LNCaP clone FGC (cell line): ENCODE measurements at places on chromosomes 7 and 10.

DNA sequence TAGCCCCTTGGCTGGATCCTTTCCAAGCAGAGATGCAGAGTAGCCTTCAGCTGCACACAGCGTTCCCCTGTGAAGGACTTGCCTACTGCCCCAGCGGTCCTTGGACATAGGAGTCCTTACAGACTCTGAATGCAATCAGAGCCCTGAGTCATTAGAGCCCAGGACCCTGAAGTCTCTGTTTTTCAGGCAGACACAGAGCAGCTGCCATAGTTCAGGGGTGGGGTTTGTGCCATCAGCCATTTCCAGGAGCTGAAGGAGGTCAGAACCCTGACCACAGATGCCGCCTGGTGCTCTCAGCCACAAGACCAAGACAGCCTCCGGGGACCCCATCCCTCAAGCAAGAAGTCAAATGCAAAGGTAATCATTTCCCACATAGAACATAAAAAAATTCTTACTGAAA is 32.8 kb upstream of the WDFY4 start:
- no peak for DNase-seq

GRCh38 chr7:115066050-115066449 is 144.2 kb downstream of the MDFIC start:
- no peak for DNase-seq

DNA sequence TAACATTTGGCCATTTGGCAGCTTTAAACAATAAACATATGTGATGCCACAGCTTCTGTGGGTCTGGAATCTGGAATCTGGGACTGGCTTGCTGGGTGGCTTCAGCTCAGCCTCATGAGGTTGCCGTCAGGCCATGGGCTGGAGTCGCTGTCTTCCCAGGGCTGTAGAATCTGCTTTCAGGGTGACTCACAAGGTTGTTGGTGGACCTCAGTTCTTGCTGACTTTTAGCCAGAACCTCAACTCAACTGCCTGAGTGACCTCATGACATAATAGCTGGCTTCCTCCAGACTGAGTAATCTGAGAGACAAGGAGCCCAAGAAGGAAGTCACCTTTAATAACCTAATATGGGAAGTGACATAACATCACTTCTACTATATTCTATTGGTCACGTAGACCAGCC is 44.6 kb upstream of the TSPAN13 start:
- no peak for DNase-seq

- DNase-seq: peak; percentile 54
These were observed 166.1 kb downstream of the ST7 start for GRCh38 chr7:117119192-117119924.

DNA sequence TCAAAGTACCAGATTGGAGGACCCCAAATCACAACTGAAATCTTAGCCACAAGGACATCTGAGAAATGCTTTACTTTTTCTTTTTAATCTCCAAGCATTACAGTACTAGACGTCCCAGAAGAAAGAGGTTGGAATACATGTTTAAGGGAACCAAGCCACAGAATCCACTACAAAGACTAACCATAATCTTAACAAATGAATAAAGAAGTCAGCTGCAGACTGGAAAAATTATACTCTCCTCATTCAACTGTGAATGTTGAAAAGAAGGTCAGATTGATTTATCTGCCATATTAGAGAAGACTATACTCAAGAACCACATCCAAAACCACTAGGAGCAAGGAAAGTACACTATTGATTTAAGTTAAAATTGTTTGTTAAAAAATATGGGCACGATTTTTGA is 102.1 kb upstream of the ABCB5 start:
- DNase-seq: no peak

DNA sequence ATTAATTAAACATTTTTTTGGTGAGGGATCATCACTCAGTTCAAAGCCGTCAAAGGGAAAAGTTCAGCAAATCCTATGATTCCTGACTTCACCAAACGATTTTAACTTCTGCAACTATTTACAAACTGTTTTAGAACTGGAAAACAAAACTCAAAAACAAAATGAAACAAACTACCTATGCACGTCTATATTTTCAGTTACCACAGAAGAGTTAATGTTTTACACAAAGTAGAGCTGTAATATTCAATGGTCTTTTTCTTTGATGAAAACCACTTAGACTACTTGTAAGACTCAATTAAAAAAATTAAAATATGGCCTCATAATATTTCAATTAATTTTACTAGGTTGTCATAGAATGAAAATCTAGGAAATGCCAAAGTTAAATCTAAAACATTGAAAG is 131.5 kb downstream of the ATE1 start:
- DNase-seq: no peak

- DNase-seq: no peak
These were observed 203.7 kb downstream of the ARHGAP21 start for GRCh38 chr10:24519950-24520349.

DNA sequence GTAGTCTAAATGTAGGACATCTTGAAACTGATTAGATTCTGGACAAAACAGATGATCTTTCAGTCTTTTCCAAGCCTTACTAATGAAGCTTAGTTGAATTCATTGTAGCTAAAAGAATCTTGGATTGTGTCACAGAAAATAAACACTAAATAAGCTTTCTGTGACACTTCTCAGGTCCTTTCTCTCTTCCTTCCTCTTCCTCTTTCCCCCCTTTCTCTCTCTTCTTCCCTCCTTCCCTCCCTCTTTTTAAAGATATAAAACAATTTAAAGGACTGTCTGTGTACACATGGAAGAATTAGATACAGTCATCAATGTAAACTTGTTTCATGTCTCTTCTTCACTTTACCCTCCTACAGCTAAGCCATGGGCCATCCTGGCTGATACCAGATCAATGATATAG is 5.3 kb upstream of the COMMD3 start:
- DNase-seq: no peak

DNA sequence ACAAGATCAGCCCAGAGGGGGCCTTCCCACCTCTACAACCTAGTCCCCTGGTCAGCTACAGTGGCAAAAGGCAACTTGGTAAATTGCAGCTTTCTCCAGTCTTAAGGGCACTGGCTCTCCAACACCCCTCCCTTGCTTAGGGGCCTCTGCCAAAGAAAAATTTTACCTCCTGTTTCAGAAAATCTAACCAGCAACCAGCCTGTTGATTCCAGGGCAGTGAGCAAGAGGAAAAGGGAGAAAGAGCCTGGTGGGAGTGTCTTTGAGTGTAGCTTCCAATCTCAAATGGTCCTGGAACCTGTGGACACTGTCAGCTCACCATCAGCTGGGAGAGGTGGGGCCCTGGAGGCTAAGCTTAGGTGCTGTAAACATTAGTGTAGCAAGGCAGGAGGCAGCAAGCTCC is 22.9 kb downstream of the ACTR1A start:
- no peak for DNase-seq

GRCh38 chr10:110843796-110844616 is 27.7 kb upstream of the PDCD4 start:
- DNase-seq: no peak

DNA sequence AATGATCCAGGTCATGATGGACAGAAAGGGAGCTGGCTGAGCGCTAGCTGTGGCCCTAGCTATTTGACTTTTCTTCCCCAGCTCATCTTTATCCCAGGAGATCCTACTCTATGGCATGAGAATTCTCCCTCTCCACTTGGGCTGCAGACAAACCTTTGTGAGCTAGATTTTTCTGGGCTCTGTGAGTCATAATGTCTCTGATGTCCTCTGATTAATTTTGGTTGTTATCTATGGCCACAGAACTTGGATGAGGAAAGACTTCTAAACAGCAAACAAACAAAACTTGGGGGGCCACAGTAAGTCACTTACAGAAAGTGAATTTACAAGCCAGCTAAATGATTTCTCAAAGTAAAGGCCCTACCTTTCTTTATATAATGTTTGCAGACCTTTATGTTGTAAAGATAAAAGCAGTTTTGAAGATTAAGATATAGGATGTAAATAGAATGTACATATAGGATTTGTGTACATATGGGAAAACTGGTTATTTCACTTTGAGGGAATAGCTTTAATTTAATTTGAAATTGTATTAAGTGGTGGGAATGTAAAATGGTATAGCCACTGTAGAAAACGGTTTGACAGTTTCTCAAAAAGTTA is 10.4 kb downstream of the ABLIM1 start:
- DNase-seq: no peak

DNA sequence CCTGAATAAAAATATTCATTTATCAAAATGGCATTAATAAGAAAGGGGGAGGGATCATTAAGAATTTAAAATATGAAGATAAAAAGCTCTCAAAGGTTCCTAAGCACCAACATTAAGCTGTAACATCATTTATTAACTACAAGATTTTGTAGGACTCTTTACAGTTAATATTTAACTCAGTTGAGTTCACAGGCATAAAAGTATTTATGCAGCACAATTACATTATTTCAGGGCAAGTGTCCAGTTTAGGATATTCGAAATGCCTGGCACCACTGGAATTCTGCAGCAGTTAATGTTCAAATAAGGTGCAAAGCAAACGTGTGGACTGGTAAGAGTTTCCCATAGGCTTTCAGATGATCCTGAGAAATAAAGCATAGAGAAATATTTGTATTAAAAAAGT is 30.5 kb downstream of the NPS start:
- no peak for DNase-seq

DNA sequence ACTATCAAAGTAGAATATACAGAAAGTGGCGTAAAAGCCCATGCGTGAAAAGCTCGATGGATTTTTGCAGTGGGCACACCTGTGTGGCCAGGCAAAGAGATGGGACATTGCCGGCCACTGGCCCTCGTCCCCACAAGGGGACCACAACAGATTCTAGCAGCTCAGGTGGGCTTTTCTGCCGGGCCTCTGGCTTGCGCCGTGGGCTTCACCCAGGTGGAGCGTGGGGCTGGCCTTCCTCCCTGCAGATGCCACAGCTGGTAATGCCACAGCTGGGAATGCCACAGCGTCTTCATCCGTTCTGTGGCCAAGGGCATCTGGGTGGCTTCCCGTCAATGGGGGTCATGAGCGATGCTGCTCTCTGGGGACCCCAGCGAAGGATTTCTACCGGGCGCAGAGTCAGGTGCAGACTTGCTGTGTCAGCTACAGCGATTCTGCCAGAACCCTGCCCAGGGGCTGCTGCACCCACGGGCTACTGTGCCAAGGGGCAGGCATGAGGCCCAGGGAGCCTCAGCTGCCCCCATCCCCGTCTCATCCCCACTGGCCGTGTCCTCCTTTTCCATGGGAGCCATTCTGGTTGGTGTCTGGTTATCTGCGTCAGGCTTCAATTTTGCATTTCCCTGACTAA is 52.5 kb upstream of the NKX6-2 start:
- DNase-seq: no peak

GRCh38 chr7:20839987-20840386 is 53.3 kb upstream of the SP8 start:
- no peak for DNase-seq

DNA sequence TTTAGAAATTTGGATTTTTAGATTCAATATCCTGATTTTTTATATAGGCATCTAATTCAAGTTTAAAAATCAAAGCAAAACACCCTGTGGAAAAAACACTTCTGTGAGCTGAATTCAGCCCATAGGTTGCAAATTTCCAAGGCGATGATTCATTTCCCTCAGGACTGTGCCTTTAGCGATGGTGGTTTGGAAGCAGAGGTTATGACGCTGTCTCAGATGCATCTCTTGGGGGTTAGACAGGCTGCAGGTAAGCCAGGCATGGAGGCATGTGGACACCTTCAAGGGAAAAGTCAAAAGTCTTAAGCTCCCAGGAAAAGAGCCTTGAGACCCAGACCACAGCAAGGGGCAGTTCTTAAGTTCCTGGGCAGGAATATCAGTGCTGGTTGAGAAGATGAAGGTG is 9.5 kb upstream of the FRA10AC1 start:
- no peak for DNase-seq

DNA sequence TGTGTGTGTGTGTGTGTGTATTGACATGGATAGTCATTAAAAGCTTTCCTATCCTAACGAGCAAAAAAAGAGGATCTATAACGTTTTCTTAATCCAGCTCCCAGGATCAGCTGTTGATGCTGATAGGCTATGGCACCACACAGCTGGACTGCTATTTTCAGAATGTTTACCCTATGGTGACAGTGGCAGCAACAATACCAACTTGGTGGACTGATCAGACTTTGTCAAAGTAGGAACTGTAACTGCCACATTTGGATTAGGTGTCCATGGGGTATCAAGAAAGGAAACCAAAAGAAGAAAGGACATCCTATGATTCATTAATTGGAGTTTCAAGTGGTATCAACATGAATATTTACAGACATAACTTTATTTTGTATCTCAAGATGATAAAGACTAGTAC is 2.7 kb upstream of the CLEC5A start:
- no peak for DNase-seq

GRCh38 chr7:153835712-153836265 is 216.4 kb upstream of the DPP6 start:
- DNase-seq: no peak

GRCh38 chr10:23053036-23053435 is 42.3 kb upstream of the MSRB2 start:
- no peak for DNase-seq

DNA sequence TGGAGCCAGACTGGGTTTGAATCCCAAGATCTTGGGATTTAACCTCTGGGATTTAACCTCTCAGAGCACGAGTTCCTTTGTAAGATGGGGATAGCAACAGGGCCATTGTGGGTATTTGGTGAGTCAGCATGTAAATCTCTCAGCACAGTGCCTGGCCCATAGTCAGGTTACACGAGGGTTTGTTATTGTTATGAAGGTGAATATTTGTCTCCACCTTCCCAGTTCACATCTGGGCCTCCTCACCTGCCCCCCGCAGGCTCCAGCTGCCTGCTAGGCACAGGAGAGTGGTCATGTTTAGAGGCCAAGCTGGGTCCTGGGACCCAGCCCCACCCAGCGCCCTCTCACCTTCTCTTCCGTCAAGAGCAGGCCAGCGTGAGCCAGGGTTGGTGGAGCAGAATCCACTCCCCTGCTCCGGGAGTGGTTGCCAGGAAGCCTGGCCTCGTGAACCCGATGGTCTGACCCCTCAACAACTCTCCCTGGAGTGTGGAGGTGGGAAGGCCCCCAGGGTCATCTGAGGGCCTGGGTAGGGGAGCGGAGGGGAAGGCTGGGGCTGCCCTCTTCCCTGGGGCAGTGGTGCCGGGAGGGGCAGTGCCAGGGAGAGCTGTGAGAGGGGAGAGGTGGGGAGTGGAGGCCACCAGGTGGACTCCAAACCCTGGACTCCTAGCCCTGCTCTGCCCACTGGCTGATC is 26.0 kb downstream of the FAM241B start:
- no peak for DNase-seq

GRCh38 chr10:121891103-121891502 is 36.7 kb downstream of the ATE1 start:
- no peak for DNase-seq

GRCh38 chr7:138876326-138876725 is 78.3 kb upstream of the ATP6V0A4 start:
- DNase-seq: no peak

DNA sequence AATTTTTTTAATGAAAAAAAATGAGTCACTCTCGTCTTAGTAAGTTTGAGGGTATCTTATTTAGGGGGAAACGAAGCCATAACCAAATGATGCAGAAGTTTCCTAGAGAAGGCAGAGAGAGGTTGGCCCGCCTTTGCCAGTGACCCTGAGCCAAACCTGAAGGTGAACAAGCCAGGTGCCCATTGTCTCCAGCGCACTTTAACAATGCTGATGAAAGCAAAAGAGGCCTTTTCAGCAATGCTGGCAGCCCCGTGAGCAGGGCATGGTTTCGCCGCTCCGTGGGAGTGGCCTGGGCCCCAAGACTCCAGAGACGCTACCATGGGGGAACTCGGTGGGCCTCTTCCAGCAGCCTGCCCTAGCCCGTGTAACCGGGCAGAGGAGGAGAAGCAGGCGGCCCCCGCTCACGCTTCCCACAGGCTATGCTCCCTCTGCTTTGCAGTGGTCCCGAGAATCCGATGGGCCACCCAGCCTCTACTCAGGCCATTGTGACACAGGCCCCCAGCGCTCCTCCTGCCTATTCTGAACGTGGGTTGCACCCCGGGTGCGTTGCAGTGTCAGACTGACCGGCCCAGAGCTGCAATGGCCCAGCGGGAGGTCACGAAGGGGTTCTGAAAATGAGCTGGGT is 14.0 kb upstream of the UNCX start:
- DNase-seq: no peak

GRCh38 chr7:8260871-8261694 is 884 bp downstream of the ICA1 start:
- DNase-seq: peak; percentile 67
